ENCODE measurements at places on chromosomes 16 and 17.

- DNase-seq: no peak
These were observed 11.6 kb upstream of the CAMKK1 start for GRCh38 chr17:3904501-3904900.

GRCh38 chr17:72121164-72122009, 567 bp downstream of the SOX9 start:
- no peak for DNase-seq

GRCh38 chr17:54793271-54793670, 107.4 kb upstream of the TOM1L1 start:
- no peak for DNase-seq

GRCh38 chr17:15909481-15909991, 35.4 kb upstream of the ADORA2B start:
- no peak for DNase-seq

GRCh38 chr17:78537217-78537860, 39.9 kb downstream of the DNAH17 start:
- DNase-seq: no peak

- no peak for DNase-seq
These were observed 97.7 kb upstream of the FA2H start for GRCh38 chr16:74872302-74872701.

DNA sequence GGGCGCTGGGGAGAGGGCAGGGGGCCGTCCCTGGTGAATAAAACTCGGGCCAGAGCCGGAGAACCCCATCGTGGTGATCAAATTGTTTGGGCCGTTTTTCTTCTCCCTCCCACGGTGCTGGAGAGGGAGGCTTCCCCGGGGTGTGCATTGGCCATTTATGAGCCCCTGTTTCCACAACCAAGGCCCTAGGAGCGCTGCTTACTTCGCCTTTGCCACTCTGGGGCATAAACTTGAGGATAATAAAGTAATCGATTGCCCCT, 544 bp downstream of the CCP110 start:
- no peak for DNase-seq

- DNase-seq: no peak
These were observed 103.4 kb downstream of the CDC27 start for GRCh38 chr17:47085736-47086135.

GRCh38 chr16:88905563-88905962, 39.1 kb upstream of the PABPN1L start:
- no peak for DNase-seq

- DNase-seq: no peak
These were observed 11.4 kb downstream of the ARSG start for GRCh38 chr17:68302666-68303065.

DNA sequence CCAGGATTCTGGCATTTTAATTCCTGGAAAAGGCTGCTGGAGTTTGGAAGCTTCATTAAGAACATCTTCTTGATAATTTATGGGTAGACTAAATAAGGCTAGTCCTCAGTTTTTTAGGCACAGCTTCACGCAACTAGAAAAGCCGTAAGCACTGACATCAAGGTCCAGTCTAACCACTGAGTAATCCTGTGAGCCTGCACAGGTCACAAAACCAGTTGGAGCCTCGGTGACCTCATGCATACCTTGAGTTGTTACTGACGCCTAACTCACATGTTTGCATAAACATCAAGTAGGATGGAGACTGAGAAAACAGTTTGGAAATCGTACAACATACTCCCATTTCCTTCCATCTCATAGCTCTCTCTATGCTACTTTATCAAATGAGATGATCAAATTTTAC, 63.8 kb upstream of the RCVRN start:
- no peak for DNase-seq

- DNase-seq: no peak
These were observed 670 bp upstream of the CTF1 start for GRCh38 chr16:30895627-30896260.

DNA sequence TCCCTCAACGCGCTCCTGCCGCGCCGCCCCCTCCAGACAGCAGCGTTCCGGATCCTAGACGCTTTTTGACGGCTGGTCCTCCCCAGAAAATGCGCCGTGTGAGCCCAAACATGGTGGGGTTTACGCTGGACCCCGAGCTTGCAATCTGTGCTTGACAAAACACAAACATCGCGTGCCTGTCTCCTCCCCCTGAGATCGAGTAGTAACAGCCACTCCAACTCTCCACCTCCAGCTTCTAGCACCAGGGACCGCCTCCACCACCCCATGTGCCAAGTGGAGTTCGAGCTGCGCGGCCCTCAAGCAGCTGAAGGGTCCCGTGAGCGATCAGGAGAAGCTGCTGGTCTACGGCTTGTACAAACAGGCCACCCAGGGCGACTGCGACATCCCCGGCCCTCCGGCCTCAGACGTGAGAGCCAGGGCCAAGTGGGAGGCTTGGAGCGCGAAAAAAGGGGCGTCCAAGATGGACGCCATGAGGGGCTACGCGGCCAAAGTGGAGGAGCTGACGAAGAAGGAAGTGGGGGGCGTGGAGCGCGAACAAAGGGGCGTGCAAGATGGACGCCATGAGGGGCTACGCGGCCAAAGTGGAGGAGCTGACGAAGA, 656 bp upstream of the GEMIN4 start:
- no peak for DNase-seq

DNA sequence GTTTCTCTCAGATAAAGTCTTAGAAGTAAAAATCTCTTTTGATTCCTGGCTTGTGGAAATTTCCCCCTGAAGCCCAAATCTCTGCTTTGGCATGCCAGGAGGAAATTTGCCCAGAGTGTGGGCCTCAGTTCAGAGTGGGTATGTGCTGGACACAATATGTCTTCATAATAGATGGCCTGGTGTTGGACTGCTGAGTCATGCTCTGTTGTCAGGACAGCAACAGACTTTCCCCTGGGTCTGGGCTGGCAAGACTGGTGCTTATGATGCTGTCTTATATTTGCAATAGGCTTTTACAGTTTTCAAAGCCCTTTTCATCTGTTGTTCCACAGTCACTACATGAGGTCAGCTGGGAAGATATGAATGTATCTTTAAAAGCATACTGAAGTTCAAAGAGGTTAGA, 57.0 kb downstream of the SHISA9 start:
- no peak for DNase-seq

DNA sequence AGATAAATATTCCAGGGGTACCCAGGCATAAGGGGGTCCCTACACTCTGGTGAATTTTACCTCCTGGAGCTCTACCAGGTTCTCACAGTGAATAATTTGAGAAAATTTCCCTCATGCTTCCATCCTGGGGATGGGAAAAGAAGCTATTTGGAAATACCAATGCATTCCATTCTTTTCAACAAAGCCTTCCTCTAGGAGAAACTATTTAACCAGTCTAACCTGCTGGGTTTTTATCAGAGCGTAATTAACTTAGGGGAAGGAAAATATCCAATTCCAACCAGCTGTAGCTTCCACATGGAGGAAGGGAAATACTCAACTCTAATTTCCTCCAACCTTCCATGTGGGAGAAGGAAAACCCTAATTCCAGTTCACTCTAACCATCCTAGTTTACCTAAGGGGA, 17.0 kb downstream of the MFSD6L start:
- DNase-seq: no peak

GRCh38 chr17:69485251-69485661, 70.8 kb downstream of the MAP2K6 start:
- no peak for DNase-seq

GRCh38 chr17:4766723-4767122, 5.0 kb upstream of the TM4SF5 start:
- no peak for DNase-seq

DNA sequence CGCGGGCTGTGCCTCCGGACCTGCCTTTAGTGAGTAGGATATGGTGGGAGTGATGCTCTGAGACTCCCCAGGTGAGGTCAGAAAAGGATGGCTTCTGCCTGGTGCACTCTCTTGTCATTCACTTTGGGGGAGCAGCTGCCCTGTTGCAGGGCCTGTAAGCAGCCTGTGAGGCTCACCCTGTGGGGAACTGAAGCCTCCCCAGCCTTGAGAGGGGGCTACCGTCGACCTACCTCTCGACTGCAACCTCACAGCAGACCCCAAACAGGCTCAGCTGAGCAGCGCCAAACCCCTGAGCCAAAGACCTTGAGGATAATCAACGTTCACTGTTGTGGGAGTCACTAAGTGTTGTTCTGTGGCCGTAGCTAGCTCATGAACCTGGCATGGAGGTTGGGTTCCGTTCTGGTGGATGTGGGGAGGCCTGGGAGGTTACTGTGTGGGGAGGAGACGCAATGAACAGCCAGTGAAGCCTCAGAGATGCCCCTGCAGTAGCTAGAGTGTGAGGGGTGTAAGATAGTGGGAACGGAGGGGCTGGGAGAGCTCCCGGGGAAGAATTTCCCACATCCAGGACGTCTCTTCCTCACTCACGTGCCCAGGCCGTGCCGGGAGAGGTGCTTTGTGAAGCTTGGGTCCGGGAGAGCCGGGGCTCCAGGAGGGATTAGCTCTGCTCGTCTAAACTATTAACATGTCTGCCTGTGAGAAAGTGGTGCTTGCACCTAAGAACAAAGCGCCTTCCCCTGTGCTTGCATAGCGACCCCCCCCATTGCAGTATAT, 38.8 kb downstream of the METRNL start:
- no peak for DNase-seq

DNA sequence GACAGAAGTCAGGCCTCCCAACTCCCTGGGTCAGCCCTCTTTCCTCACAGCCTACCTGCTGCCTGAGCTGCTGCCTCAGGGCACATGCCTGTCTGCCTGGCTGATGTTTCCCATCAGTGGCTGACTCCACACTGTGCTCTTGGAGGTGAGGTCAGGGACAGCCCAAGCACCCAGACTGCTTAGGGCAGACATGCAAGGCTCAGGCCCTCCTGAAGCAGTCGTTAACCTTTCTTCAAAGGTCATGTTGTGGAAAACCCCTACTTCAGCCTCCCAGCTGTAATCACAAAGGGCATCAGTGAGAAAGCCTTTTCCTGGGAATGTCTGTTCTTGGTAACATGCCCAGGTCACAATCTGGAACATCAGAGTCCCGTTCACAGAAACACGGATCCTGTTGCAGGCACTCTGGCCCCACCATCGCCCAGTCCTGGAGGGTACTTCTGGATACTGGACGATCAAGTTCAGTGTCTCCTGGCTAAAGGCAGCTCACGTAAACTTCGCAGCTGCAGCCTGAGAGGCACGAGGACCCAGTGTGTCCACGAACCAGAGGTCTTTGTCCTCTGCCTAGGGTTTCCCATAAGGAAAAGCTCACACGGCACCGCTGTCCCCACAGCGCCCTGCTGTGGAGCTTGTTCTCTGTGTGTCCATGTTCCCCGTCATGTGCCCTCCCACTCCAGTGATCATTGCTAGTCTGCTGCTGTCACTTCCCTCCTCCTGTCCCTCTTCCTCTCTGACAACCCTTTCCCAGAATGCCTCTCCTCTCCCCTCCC, 54.9 kb downstream of the GNAO1 start:
- no peak for DNase-seq

GRCh38 chr17:81961087-81961511, at the start of gene NOTUM:
Gene NOTUM (minus strand): TSS chr17:81961187. CDS start chr17:81960909, 278 bp downstream.
- no peak for DNase-seq

- no peak for DNase-seq
These were observed 57.9 kb upstream of the CNEP1R1 start for GRCh38 chr16:49967012-49967559.

GRCh38 chr17:66426397-66427033, 124.1 kb downstream of the PRKCA start:
- no peak for DNase-seq

GRCh38 chr16:23803591-23804123, 32.1 kb upstream of the PRKCB start:
- DNase-seq: peak; percentile 46

- DNase-seq: no peak
These were observed 7.0 kb downstream of the CDR2L start for GRCh38 chr17:74994440-74994839.

DNA sequence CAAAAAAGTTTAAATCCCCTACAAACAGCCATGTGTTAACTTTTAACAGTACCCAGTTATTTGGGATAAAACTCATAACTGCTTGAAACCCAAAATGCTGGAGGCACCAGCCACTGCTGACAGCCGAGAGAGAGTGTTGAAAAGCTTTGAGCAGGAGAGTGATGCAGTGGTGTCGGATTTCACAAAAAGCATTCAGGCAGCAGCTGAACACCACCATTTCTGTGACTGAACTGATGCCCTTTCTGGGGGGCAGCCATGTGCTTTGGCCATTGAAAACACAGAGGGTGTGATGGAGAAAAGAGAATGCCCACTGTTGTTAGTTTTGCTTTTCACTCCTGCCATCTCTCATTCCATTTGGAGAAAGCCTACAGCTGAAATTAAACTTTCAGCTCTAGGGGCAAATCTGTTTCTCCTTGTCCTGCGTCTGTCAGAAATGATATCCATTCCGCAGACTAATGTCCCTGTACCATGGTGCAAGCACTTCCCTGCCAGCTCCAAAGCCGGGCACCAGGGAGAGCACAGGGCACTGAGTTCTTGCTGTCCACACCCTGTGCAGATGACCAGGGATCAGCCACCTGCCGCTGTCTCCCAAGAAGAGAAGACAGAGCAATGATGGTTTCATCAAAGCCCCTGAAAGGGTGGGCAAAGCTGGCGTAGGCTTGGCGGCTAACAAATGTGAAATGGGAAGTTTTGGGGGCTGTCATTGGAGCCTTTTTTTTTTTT, 16.6 kb upstream of the MLYCD start:
- DNase-seq: no peak
